ENCODE measurements at places on chromosomes 12 and 14.

DNA sequence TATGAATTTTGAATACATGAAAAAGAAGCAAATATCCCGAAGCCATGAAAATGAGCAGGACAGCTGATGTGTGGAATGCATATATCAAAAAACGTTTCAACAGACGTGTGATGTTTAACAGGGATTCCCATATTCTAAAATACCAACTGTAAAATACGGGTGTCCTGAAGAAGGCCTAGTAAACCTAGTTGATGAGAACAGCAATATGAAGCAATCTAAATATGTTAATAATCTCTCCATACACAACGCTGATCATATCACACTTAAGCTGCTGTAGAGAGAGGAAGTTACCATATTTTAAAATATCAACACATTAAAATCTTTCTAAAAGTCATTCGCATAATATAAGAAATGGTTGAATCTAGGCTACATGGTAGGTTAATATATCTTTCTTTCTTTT is 317.5 kb downstream of the PPFIA2 start:
- DNase-seq, result no peak

- no peak for DNase-seq
Measured at GRCh38 chr14:33714527-33715226, 236.2 kb downstream of the EGLN3 start.

GRCh38 chr12:5739917-5740316 is 205.1 kb downstream of the ANO2 start:
- no peak for DNase-seq

DNA sequence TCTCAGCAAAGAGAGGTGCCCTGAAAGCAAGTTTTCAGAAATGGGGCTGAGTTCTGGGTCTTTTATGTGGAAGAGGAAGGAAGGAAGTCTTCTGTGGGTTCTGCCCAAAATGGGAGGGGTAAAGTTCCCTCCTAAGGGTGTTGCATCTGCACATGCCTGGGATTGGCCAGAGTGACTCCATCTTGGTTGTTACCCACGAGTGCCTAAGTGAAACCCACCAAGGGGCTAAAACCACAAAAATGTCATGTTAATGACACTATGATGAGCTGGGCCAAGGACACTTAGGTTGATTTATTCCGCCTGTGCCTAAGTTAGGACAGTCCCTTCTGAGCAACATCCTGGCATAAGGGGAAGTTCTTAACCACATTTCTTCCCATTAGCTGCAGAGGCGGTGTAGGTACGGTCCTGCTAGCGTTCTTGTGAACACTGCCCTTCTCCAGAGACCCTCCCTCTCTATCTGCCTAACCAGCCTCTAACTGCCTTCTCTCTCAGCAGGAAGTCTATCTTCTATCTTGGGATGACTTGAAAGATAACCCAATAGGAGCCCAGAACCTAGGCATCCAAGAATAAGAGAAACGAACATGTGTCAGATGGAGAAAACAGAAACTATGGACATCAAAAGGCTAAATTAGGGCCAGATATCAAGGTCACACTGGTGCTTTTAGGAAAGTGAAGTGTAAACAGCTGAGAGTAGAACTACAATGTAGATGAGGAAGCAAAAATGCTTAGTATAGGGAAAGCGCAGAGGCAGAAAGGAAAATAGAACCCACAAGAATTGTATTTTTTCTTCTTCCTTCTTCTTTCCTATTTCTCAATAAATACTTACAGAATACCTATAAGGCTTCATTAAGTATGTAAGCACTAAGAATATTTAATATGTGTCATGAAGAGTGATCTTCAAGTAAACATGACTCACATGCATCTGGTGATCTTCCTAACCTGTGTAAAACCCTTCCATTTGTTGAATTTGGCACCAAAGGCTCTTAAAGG is 104.2 kb upstream of the AMN1 start:
- no peak for DNase-seq

DNA sequence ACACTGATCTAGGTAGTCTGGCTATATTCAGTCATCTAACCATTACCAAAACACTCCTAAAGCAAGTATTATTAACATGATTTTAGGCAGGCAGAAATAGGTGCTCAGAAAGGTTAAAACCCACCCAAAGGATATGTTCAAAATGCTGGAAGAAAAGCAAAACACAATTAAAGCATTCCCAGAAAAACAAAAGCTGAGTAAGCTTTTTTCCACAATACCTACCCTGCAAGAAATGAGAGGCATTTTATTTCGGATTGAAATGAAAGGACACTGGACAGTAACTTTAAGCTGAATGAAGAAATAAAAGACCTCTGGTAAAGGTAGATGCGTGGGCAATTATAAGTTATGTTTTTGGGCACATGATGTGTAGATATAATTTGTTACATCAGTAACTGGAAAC is 8.2 kb downstream of the SERPINA6 start:
- DNase-seq, result no peak

- no peak for DNase-seq
Measured at GRCh38 chr12:131828671-131829355, 620 bp downstream of the MMP17 start.

DNA sequence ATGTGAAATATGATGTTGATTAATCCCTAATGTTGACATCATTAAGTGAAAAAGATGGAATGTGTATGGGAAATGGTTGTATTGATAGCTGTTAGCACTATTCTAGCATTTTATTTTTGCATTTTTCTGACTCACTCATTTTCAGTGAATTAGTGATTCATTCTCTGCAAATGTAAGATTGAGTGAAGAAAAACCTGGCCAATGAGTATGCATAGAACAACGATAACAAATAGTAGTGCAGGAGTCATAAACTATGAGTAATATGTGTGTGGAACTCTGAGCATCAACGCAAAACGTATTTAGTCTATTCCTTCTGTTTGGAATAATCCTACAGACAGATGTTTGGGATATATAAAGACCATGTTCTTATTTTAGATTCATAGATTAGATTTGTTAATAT is 76.3 kb upstream of the RTL1 start:
- no peak for DNase-seq

DNA sequence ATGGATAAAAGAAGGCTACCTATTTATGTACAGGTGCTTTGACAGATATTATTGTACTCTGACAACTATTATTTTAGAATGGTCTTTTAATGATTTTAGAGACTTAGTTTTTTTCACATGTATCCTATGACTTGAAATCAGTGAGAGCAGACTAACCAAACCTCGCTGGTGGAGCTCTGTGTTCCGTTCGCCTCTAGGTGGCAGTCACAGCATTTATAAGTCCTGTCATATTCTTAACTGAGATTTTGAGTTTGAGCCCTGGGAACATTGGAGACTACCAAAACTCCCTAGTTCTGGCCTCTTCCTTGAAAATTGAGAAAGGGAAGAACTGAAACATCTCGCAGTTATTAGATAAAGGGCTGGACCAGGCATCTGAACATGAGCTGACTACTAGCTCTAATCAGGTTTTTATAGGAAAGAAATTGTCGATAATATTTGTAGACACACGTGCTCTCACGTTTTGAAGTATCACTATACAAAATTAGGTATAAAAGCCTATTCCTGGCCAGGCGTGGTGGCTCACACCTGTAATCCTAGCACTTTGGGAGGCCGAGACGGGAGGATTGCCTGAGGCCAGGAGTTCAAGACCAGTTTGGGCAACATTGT is 48.3 kb downstream of the TTLL5 start:
- DNase-seq, result peak; percentile 12

DNA sequence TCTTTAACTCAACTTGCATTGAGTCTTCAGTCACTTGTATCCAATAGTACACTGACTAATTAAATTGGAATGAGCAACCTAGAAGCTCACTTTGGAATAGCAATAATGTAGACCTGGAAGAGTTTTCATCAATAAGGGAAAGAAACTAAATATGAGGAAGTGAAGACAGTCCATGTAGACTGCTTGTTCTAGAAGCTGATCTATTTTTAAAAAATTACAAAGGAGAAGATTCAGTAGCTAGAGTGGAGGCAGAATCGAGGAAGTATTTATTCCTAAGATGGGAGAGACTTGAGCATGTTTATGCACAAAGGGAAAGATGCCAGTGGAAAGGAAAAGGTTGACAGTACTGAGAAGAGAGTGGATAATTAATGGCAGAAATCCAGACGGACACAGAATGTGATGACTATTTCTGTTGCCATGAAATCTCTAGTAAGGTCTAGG is 156.3 kb upstream of the PDE3A start:
- no peak for DNase-seq

DNA sequence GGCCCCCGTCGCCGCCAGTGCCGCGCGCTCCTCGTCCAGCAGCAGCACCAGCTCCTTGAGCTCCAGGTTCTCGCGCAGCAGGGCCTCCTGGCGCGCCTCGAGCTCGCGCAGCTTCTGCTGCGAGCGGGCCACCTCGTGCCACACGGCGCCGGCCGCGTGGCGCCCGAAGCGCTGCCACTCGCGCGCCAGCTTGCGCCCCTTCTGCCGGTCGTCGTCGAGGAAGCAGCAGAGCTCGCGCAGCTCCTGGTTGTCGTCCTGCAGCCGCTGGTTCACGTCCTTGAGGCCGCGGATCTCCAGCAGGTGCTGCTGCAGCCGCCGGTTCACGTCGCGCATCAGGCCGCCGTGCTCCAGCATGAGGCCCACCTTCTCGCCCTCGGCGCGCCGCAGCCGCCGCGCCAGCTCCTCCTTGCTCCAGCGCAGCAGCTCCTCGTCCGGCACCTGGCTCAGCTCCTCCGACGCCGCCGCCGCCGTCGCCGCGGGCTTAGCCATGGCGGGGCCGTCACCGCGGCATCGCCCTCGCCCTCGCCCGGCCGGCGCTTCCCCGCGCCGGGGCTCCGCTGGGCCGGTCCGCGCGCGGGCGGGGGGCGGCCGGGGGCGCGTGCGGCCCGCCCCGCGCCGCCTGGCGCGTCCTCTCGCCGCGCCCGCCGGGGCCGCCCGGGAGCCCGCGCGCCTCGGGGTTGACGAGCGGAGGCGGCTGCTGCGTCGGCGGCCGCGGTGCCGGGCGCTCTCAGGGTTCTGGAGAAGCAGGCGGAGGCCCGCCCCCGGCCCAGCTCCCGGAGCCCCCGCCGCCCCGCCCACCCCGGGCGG is at the start of gene CCDC85C:
Gene CCDC85C (minus strand): TSS at position 737 of the 807 bp plus-strand sequence. CDS start 248 bp downstream, at position 489.
- DNase-seq, result no peak

DNA sequence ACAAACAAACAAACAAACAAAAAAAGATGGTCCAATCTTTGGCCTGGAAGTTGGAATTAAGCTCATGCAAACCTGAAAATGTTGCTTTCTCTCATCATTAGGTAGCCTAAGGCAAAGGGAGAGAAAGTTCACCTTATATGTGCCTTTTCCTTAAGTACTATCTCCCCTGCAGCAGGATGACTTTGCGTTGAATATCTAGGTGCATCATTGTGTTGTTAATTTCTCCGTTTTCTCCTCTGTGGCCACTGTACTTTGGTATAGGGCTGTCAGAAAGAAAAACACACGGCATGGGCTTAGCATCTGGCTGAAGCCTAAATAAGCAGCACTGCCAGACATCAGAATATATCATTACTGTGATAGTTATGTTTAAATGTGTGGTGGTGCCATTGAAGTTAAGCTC is 345.5 kb downstream of the BCAT1 start:
- no peak for DNase-seq

DNA sequence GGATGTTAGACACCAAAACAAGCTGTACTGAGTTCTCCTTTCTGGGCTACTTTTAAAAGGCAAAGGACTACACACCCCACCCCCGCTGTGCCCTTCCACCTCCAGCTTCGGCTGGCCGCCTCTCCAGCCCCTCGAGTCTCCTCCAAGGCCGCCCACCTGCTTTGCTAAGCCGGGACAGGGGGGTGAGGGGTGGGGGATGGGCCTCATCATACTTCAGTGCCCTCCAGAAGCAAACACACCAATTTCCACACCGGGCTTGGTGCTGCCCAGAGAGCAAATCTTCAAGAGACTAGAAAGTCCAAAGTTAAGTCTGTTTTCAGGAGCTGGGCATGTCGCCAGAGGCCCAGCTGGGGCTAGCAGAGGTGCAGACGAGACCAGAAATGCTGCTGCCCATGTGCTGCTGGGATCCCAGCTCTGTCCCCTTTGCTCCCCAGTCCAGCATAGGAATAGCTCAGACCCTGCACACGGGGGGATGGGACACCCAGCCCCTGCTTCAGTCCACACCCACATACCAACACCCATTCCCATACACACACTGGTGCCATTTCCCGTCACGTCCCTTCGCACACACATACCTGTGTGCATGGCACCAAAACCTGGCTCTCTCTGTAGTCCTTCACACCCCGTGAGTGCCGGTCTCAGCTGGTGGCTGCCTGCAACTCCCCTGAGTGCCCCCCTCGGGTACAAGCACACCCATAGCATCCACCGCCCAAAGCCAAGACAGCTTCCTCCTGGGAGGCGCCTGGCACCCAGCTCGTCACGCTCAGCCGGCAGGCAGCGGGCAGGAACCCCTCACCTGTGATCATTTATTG is 1.0 kb downstream of the SLC6A12 start:
- no peak for DNase-seq

DNA sequence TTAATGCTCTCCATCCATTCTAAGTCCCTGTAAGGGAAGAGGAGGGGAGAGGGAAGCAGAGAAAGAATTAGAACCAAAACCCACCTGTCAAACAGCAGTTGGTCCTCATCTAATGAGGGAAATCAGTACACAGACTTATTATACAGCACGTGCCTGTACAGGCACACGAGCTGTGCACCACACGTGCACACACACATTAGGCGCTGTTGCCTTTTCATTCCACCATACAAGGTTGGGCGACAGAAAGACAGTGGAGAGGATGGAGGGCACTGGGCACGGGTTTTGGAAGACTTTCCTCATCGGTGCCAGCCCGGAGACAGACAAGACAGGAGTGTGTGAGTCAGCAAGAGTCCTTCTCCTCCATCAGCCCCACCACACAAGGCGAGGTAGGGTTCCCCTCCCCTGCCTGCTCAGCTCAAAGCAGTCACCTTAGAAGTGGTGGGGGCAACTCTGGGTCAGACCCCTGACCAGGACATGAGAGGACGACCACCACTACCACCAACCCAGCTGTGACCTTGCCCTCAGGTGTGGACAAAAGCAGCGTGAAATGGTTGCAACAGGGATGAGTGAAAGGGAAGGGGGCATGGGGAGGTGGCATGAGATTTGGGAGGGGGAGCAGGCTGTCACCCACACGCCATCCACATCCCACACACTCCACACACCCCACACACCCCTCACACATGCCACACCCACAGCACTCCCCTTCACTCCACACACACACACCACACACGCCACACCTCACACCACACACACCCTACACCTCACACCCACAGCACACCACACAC is 80.7 kb downstream of the ACTN1 start:
- DNase-seq, result no peak

DNA sequence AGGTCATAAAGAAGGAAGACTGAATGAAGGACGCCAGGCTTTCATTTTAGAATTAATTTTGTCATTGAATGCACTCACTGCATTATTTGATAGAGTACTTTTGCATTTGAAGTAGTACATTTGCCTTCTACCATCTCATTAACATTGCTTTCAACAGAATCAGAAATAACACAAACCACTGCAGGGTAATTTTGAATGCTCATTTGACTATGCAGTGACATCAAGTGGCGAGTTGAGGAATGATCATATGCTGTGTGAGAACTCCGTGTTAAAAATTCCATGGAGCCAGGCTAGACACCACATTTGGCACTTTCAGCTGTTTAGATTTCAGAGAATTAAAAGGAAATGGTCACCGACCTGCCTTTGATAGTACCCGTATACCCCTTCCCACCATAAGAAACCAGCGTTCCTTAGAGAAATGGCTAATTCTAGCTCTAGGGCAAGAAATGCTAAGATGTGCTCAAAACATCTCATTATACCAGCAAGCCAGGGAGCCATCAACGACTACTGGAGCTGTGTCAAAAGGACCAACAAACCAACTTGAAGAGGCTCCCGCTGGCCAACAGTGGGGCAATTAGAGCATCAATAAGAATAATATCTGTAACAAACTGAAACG is 16.5 kb downstream of the HEBP1 start:
- no peak for DNase-seq
